H4 (cell line): ENCODE measurements at places on chromosomes 2 and 18. TPM values are rescaled to one million over a fixed set of nuclear protein-coding genes. Genes with fewer than 3 reads are reported as not detected.

DNA sequence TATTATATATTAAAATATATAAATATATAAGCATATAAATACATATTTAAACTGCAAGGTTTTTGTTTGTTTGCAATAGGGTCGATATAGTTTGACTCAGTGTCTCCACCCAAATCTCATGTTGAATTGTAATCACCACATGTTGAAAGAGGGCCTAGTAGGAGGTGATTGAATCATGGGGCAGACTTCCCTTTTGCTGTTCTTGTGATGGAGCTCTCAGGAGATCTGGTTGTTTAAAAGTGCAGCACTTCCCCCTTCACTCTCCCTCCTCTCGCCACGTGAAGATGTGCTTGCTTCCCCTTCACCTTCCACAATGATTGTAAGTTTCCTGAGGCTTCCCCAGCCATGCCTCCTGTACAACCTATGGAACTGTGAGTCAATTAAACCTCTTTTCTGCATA lies 2137.3 kb upstream of the CELF4 start:
- no peak for DNase-seq

DNA sequence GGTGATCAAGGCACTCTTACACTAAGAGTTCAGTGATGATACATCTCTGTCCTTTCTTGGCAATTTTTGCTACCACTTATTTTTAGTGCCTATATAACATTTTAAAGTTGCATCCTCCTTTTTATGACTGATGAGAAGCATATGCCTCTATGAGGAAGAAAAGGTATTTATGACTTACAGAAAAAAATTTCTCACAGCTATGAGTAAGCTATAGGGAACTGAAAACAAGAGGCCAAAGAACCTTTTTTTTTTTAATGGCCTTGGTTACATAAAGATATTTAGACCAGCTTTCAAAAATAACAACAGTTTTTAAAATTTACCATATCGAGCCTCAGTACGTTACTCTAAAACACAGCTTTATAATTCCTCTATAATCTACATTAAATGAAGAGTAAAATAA lies 21.3 kb downstream of the MBD5 start:
- no peak for DNase-seq

DNA sequence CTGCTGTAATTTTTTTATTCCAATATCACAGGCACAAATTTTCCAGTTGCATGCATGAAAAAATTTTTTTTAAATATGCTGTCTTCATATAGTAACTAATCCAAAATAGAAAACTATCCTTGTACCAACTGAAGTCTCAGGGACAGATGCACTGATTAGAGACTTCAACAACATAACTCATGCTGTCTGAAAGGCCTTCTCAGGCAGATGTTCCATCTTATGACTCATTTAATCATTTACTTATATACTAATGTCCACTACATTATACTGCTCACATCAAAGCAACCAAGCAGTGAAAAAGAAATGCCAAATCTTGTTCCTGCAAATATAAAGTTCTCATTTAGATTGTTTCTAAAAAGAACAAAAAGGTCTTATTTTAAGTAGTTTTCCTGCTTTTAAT lies 53.1 kb downstream of the OLA1 start:
- no peak for DNase-seq

- no peak for DNase-seq
These were observed 125.3 kb upstream of the KLF7 start for GRCh38 chr2:207290833-207291624.

DNA sequence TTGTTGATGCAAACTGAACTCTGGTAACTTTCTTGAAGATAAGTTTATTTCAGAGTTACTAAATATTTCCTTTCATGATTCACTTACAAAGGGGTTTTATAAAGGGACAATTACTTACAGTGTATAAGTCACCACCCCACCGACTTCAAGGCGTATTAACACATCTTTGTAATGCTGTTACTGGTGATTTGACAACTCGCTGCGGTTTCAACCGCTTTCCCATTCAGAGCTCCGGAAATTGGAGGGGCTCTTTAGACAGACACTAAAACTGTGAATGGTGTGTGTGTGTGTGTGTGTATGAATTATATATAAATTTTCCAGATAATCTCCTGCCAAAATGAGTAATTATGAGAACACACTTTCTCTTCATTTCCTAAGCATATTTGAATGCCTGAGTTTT lies 4.9 kb downstream of the TM4SF20 start:
- DNase-seq = no peak

GRCh38 chr2:221541131-221541735 lies 30.9 kb downstream of the EPHA4 start:
- no peak for DNase-seq

DNA sequence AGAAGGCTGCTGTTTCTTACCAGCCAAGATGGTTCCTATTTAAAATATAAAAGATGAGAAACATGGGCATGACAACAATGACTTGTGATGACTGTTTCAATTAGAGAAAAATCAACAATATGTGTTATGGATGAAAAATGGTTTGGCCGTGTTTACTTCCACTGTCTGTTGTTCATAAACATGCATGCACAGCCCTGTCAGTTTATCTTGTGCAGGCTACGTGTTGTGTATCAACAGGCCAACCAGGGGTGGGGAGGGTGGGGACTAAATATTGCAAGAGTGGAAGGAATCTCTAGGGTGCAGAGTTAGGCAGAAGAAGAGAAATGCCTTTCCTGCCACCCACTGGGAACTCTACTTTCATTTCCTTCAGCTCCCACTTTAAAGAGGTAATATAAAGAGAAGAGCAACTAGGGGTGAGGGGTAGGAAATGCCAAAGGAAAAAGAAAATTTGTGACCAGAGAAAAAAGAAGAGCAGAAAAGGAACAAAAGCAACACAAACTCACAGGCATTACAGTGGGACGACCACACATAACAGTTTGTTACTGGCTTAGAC lies 116.8 kb upstream of the MEIS1 start:
- DNase-seq = no peak

GRCh38 chr2:237556773-237557632 lies 9.4 kb upstream of the PRLH start:
- DNase-seq = no peak

GRCh38 chr2:64524604-64525316 lies 632 bp downstream of the AFTPH start:
- DNase-seq = peak; percentile 12

DNA sequence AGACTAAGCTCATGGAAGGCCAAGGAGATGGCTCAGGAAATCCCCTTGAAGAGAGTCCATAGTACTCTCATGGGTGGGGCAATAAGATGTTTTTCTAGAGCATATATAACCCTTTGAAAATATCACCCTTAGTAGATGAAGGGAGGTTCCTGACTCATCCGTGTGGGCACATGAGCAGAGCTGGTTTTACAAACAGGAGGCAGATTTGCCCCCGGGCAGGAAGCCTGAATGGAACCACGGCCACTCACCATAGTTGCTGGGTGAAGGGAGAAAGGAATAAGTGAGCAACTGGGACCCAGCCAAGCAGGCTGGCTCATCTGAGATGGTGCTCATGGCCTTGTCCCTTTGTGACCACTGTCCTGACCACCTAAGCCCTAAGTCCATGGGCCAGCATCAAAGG lies 29.0 kb upstream of the MAPRE3 start:
- no peak for DNase-seq

DNA sequence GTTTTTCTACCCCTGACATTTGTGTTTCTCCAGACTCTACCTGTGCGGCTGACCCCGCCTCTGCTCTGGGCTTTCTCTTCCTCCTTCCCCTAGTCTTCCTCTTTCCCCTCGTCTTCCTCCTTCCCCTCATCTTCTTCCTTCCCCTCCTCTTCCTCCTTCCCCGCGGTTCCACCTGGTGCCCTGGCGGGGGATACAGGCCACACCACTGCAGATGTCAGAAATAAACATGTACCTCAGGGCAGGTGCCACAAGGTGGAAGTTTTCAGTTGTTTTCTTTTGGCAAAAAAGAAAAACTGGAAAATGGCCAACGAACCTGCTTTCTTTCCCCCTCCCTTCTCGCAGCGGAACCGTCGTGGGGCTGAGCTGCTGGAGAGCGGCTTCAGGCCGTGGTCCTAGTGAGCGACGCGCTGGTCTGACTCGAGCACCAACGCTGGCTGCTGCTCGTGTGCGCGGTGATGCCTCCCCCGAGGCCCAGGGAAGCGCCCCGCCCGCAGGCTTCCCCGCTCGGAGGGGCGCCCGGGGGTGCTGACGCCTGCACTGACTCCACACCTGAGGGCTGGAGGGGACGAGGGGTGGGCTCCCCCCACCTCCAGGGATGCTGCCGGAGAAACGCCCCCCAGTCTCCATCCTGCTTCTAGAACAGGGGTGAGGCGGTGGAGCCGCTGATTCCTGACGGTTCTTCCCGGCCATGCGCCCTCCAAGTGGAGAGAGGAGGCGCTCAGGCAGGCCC lies 83.7 kb upstream of the ZNF516 start:
- DNase-seq = no peak

DNA sequence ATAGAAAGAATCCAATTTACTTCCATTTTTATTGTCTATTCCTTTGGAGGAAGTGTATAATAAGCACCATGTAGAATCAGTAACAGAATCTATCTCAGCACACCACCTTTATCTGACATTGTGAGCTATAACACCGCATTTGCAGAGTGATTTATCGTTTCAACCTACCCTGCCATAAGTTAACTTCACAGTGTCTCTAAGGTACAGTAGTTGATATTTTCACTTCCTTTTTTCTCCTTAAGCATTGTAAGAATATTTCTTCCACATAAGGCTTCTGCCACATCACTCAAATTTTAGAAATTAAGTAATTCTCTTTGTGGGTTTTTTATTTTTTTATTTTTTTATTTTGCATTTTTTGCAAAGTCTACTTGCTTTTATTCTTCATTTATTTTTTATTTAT lies 107.1 kb downstream of the TMX3 start:
- no peak for DNase-seq

GRCh38 chr2:20584045-20584398 lies 66.9 kb downstream of the HS1BP3 start:
- DNase-seq = no peak

DNA sequence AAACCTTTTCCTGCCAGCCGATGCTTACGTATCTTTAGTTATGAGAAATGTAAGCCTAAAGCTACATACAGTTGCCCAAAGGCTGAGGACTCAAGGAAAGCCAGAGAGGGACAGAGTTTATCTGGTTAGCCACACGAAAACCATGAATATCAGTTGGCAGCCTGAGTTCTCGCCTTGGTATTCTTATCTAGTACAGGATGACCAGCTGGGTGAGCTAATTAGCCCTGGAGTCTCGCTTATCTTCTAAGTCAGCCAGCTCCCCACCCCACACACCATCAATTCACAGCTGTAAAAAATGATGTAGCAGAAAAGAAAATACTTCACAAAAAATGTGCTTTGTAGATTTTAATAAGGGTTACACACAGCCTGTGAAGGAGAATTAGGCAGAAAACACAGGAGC lies 617.5 kb upstream of the SOX11 start:
- DNase-seq = no peak

DNA sequence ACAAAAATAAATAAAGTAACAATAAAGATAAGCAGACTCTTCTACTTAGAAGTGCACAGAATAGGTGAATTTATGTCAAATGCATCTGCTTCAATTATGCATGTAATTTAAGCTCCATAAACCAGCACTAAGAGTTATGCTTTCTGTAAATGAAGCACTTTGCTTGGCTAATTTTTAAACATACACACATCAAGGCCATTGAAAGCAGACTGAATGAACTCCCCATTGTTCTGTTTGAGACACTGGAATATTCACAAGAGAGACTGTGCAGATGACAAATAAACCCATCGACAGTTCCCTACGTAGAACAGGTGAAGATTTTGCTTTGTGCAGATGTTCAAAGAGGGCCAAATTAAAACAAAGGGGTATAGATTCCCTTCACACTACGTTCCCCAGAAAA lies 133.4 kb downstream of the PID1 start:
- no peak for DNase-seq

GRCh38 chr2:157625296-157625695 lies 3.4 kb downstream of the ACVR1C start:
- peak; percentile 11 for DNase-seq

DNA sequence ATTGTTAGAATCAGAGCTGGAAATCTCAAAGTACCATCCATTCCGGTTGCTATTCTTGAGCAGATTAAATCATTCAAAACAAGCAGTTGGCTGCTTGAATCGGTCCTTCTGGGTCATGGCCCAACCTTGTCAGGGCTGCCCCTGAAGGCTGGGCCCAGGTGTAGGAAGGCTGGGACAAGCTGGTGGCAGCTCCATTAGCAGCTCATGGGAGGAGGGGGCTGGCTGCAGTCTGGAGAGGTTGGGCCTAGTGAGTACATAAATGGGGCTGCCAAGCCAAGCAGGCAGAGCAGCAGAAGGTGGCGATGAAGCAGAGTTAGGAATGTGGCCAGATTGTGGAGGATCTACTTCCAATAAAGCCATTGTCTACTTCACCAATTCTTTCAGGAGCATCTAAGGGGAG lies 81.4 kb downstream of the ADCYAP1 start:
- DNase-seq = no peak

DNA sequence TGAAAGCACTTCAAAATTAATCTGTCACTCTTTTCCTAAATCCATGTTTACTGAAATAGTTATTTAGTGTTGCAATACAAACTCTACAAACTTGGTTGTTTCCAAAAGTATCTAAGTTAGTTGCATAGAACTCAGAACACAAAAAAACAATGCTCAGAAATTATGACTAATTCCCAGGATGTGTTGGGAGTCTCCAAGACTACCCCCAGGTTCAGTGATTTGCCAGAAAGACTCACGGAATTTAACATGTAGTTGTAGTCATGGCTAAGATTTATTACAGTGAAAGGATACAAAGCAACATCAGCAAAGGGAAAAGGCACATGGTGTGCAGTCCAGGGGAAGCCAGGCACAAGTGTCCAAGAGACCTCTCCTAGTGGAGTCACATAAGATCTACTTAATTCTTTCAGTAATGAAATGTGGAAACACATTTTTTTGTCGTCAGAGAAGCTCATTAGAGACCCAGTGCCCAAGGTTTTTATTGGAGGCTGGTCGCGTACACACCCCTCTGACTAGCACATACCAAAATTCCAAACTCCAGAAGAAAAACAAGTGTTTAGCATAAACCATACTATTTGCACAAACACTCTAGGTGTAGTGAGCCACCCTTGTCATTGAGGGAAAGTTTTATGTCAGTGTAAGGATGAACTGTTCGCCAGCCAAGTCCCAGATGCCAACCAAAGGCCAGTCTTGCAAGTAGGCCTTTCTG lies 43.3 kb upstream of the CYP20A1 start:
- DNase-seq = no peak

DNA sequence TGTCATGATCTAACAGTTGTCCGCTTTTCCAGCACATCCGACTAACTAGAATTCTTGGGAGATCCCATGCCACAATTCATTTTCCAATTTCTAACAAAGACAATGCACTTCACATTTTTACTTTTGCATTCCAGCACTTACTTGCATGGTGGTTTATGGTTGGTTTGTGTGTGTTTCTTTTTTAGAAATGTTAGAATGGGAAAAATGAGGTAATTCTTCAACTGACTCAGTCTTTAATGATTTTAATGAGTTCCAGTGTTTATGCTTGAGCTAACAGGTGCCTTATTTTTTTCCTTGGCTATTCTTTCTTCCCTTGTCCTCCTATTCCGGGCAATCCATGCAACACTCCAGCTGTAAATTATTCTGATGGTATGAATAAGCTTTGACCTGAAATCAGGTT lies 46.4 kb downstream of the SLC8A1 start:
- no peak for DNase-seq

GRCh38 chr2:44753552-44754285 lies 187.8 kb upstream of the SIX3 start:
- peak; percentile 97 for DNase-seq

GRCh38 chr2:185384822-185385560 lies 353.6 kb upstream of the FSIP2 start:
- DNase-seq = no peak

The GAREM2 gene
- not detected in 2 replicates for total RNA-seq

The UCN gene
- 0.53 TPM in 1 of 2 replicates, not detected in the other for total RNA-seq

The SEPTIN2 gene
- total RNA-seq = 250 and 279 TPM in 2 replicates

The NDC80 gene
- 34.6 and 43.0 TPM in 2 replicates for total RNA-seq

The IL36RN gene
- total RNA-seq = not detected in 2 replicates

The GAL3ST2 gene
- total RNA-seq = not detected in 2 replicates

The PIGN gene
- 27.3 and 28.8 TPM in 2 replicates for total RNA-seq

The TWIST2 gene
- 25.6 and 26.8 TPM in 2 replicates for total RNA-seq
